Activated naive CD8-positive, alpha-beta T cell treated with anti-CD3 and anti-CD28 coated beads for 36 hours (primary cell): ENCODE measurements at places on chromosomes 3 and 15.

GRCh38 chr3:24086617-24087404 lies 141.7 kb downstream of the NR1D2 start:
- no peak for DNase-seq

- DNase-seq, result no peak
These were observed 71.8 kb upstream of the POLG start for GRCh38 chr15:89406218-89406939.

DNA sequence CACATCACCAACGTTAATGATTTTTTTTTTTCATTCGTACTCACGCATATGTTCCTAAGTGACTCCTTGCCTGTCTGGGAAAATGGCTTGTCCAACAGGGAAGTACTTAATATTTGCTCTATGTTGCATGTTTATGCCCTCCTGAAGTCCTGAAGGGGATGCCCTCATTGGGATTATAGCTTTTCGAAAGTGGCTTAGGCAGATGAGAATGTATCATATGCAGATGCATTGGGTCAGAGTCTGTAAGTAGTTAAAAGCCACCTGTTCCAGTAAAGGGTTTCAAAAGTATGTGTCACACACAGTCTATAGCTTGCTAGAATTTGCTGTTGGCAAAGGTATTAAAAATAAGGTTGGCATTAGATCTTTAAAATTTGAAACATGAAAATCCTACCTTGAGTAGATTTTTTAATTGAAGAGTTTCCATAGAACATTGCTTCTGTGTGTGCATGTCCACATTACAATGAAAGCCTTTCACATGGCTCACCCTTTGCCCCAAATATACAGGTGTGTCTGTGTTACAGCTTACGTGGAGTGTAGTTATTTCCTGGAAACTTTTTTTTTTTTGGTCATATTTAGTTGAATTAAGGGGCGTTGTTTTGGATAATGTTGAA lies 2.1 kb downstream of the ABHD17C start:
- DNase-seq, result no peak

DNA sequence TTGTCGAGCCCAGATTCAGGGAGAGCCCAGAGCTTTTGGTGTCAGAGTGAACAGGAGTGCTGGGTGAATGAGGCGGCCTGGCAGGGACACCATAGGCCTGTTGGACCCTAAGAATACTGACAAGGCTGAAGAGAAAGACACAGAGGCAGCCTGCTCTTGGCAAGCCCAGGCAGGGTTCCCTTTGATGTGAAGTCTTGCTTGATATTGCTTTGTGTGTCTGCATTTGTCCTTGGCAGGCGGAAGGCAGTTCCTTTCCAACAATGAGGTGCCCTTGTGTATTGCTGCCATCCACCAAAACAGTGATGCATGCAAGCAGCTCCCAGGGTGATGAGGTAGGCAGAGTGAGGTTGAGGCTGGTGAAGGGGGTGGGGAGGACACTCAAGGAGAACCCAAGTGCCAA lies 152.7 kb upstream of the TSC22D2 start:
- DNase-seq, result no peak

DNA sequence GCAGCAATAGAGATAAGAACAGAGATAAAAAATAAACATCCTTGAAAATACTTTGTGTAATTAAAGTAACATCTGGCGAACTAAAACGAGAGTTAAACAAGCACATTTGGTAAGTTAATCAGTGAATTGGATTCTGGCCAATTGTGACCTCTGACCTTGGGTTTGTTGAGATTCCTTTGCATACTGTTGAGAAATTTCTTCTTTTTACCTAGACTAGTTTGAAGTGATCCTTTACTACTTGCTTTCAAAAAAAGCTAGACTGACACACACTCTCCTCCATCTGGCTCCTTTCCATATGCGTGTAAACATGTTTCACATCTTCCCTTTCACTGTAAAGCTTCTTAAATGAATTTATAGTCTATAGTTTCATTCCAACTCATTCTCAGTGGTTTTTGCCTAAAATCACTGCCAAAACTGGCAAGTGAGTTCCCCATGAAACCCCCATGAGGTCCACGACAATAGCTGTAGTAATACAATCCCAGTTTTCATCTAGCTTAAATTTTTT lies 17.3 kb upstream of the GBE1 start:
- no peak for DNase-seq

DNA sequence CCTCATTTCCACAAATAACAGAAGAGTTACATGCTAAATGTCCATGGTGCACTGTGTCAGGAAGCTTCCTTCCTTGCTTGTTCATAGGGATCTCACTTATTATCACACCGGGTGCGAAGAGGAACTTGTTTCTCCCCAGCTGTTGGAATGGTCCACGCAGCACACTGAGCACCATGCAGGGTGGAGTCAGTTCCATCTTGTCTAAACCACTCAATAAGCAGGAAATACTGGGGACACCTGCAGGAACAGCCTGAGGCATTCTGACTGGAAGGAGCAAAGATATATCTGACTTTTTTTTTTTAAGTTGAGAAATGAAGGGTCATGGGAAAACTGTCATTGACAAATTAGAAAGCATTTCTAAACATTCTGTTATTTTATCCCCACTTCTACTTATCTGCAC lies 70.0 kb upstream of the WDR72 start:
- DNase-seq, result no peak

DNA sequence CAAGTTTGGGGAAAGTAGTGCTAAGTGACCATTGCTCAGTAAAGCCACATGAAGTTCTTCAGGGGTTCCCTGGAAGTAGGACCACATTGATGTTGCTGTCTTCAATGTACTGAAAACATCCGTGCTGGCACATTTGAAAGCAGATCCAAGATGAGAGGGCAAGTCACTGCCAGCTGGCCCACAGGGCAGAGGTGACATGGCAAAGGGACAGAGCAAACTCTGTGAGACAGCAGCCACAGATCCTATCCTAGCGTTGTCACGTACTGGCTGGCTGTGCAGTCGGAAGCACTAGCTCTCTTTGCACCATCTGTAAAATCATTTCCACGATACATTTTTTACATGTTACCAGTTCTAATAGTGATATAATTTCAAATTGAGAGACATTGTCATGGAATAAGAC lies 13.8 kb downstream of the MUC13 start:
- no peak for DNase-seq

GRCh38 chr3:167162083-167162482 lies 218.0 kb downstream of the ZBBX start:
- no peak for DNase-seq

GRCh38 chr15:63075015-63075983 lies 32.8 kb downstream of the TPM1 start:
- DNase-seq, result no peak
